Naive thymus-derived CD8-positive, alpha-beta T cell (primary cell): ENCODE measurements at places on chromosomes 5 and 9. TPM values are rescaled to one million over a fixed set of nuclear protein-coding genes. Genes with fewer than 3 reads are reported as not detected.

PCDHGC5 gene
- not detected for polyA plus RNA-seq

GHR gene
- not detected for polyA plus RNA-seq

DNA sequence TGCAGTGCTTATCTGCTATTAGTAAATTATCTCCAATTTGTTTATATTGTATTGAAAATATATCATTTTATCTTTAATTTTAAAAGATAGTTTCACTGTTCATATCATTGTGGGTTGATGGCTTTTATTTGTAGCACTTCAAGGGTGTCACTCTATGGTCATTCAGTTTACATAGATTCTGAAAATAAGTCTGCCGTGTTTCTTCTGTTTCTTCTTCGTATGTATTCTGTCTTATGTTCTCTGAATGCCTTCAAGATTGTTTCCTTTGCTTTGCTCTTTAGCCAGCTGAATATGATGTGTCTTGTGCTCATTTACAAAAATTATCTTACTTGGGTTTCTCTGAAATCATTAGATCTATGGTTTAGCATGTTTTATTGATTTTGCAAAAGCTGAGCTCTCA, 359.9 kb downstream of the CYLC2 start:
- DNase-seq, result no peak

LCN12 gene
- not detected for polyA plus RNA-seq

- DNase-seq, result peak; percentile 5
These were observed 591 bp downstream of the ABCA1 start for GRCh38 chr9:104927216-104927911.

CCT5 gene
- 195 TPM for polyA plus RNA-seq

DNA sequence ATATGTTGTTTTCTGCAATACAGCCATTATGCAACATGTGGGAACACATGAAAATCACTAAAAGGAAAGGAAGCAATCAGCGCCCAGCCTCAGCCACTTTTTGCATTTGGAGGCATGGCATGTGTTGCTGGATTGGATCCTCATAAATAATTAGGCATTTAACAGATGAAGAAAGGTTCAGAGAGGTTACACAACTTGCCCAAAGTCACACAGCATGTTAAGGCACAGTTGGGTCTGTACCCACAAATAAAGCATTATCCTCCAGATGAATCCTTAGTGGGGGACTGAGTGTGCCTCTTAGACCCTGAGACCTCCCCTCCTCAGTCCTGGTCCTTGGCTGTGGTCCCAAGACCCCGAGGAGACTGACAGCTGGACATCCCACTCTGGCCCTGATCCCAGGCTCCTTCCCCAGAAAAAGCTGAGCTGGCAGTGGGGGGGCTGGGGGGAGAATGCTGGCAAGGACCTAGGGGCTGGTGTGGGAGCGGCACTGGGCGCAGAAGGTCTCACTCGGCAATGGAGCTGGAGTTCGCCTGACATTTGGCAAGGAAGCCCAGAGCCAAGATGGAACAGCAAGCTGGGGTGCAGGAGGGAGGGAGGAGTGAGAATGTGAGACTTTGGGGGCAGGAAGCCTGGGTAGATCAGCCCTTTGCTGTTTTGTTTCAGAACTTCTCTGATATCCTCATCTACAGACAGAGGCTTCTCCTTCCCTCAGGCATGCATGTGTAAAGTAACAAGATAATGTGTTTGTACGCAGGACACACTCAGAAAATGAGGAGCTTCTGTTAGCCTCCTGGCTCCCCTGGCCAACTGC, 6.9 kb upstream of the AKNA start:
- no peak for DNase-seq

DNA sequence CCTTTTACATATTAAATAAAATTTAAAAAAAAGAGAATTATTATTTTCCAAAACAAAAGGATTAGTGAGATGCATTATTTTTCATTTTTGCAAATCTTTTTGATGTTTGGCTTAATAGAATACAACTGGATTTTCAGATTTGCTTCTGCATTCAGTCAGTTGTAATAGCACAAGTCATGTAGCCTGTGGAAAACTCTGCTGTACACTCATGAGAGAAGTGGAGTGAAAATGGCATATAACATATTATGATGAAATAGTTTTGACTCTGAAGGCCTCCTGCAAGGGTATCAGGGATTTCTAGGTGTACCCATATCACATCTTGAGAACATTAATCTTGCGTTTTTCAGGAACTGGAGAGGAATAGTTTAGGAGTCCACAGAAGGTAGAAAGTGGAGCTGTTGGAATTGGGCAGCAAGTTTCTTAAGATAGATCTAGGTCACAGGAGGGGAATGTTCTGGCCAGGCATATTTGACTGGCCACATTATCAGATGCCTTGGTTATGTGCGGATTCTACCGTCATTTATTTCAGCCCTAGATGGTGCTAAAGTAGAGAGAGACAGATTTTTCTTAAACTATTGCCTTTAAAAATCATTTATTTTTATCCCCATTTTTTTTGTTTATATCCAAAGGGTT, 16.4 kb downstream of the LNPEP start:
- no peak for DNase-seq

DNA sequence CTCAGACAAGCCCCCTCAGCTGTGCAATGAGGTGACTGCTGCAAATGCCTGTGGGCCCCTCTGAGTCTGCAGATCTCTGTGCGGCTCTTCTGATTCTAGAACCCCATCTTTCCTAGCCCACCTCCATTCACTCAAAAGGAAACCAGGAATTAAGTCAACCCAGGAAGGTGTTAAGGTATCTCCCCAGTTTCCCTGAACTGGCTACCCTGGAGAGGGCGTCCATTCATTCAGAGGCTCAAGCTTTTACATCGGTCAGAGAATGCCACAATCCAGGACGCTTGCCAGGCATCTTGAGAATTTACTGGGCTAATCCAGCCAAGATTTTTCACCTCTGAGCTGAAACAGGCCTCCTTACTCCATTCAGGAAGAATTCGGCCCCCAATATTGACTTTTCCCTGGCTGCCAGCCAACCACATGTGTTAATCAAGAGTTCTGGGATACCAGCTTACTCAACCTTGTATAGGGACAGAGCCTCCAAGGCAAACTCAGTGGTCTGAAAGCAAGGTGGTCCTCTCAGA, 889 bp upstream of the ADAMTS12 start:
- no peak for DNase-seq

GRCh38 chr9:37953775-37954437, 50.0 kb upstream of the SLC25A51 start:
- DNase-seq, result no peak

ITK gene
- 109 TPM for polyA plus RNA-seq

- DNase-seq, result no peak
These were observed 810.4 kb upstream of the GRAMD2B start for GRCh38 chr5:125612776-125613175.

FYB1 gene
- polyA plus RNA-seq, result 312 TPM

DNA sequence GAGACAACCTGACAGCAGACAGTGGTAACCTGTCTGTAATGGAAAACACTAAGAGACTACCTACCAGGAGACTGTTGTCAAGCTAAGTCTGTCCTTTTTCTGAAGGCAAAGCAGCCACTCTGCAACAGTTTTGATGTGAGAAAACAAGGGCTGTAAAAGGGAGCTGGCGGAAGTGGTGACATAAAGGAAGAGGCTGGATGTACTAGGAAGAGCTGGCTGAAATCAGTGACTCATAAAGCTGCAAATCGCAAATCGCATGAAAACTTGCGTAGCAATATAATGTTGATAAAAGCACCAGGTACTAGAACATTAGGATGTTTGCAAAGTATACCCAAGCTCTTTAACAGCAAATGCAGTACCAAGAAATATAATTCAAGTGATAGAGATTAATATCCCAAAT, 1.4 kb downstream of the NSUN2 start:
- no peak for DNase-seq

- DNase-seq, result no peak
These were observed 260.3 kb upstream of the CDH10 start for GRCh38 chr5:24904981-24905517.
